RKO (cell line): ENCODE measurements at places on chromosomes 2 and 18.

- DNase-seq: no peak
Measured at GRCh38 chr18:11983592-11983991, 2.3 kb downstream of the IMPA2 start.

GRCh38 chr2:106638580-106638979 is 151.4 kb downstream of the CD8B2 start:
- DNase-seq: no peak

DNA sequence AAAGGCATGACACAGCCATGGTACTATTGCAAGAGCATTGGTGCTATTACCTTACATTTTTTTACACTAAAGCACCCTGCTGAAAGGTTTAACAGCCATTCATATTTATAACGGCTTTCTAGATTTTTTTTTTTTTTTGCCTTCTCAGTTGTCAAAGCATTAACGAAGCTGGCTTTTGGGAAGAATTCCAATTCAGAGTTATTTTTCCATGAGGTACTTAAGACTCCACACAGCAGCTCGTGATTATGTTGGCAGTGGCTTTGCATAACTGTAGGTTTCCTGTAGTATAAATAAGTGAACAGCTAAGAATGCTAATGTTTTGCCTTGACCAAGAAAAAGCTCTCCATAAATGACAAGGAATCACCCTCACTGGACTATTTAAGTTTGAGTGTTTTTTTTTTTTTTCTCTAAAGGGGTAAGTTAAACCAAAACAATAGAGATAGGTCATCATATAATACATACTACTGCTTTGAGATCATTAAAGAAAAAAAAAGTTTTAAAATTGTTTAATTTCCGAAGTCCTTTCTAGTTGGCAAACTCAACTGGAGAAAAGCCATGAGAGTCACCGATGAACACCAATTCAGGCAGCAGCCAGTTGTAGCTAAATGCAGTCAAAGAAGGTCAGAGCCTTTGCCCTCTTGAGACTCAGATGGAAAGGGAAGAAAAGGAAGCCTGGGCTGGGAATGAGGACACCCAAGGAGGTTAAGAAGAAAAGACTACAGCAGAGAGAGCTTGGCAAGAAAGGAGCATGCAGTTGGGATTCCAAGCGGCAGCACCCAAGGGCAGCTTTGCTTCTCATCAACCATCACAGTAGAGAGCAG is 187.4 kb upstream of the NCKAP5 start:
- DNase-seq: no peak

GRCh38 chr18:35868915-35869314 is 103.6 kb upstream of the RMP24 start:
- no peak for DNase-seq

DNA sequence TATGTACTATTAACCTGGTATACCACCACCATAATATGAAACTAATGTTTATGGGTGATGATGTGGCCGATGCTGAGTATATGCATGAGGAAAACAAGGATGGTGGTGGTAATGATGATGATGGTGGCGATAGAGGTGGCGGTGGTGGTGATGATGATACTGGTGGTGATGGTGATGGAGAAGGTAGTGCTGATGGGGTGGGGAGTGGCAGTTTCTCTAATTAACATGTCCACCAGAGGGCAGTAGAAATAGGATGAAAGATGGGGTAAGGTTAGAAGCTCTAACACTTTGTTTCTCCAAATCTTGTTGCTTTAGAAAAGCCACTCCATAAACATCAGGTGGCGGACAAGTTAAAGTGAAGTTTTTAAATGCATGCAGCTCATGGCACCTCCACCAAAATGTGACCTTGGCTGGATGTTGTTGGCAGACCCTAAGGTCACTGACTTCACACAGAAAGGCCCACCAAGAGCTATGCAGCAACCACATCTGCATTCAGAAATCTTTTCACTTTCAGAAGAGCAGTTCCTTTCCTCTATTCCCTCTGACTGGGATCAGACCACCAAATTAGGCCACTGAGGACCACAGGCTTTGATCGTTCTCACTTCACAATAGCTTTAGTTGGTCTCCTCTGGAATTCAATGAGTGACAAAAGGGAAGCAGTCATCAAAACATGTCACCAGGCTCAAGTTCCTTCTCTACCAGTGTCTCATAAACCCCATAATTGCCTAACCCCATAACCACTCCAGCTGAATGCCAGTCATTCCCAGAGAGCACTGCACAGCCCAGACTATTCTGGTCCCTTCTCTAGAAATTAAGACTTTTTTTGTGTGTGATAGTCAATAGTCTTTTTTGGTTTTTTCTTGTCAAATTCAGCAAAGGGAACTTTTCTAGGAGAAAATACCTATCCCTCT is 7.5 kb upstream of the BCL11A start:
- DNase-seq: peak; percentile 34

GRCh38 chr2:59947917-59948541 is 605.4 kb downstream of the BCL11A start:
- no peak for DNase-seq

GRCh38 chr2:30691948-30692828 is 115.1 kb downstream of the CAPN13 start:
- DNase-seq: peak; percentile 8

DNA sequence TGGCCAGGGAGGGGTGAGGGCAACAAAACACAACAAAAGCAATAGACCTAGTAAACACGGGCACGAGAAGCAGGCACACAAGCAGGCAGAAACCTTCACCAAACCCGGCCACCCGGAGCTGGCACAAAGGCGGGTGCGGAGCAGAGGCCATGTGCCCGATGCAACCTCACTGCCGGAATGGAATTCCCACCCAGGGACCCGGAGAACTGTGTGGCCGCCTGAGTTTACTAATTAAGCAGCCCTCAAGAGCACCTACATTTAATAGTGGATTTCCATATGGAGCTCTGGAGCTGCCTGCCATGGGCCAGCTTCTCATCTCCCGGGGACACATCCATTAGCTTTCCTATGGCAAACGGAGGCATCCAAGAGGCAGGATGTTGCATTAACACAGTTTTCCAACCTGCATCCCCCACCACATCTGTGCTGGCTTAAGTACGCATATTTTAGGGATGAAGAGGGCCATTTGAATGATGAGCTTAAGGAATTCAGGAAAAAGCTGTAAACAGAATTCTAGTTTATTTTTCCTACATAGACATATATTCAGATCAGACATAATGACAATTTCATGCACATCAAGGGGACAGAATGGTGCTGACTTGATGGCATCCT is 104.5 kb upstream of the SMIM21 start:
- DNase-seq: no peak

DNA sequence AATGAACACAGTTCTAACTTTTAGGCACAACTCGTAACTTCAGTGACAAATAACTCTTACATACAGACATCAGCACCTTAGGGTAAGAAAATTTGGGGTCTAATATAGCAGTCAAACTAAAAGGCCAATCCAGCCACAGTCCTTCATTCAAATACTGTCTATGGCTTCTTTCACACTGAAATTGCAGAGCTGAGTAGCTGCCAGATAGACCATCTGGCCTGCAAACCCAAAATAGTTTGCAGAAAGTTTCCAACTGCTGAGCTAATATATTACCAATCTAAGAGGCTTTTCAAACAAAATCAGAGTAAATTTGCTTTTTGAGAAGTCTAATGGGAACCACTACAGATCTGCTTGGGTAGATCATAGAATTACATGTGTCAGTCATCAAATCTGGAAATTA is 183.4 kb downstream of the GALR1 start:
- no peak for DNase-seq

GRCh38 chr2:55116598-55116964 is 66.3 kb upstream of the RTN4 start:
- DNase-seq: no peak

- no peak for DNase-seq
Measured at GRCh38 chr2:50770299-50770698, 261.6 kb downstream of the NRXN1 start.

DNA sequence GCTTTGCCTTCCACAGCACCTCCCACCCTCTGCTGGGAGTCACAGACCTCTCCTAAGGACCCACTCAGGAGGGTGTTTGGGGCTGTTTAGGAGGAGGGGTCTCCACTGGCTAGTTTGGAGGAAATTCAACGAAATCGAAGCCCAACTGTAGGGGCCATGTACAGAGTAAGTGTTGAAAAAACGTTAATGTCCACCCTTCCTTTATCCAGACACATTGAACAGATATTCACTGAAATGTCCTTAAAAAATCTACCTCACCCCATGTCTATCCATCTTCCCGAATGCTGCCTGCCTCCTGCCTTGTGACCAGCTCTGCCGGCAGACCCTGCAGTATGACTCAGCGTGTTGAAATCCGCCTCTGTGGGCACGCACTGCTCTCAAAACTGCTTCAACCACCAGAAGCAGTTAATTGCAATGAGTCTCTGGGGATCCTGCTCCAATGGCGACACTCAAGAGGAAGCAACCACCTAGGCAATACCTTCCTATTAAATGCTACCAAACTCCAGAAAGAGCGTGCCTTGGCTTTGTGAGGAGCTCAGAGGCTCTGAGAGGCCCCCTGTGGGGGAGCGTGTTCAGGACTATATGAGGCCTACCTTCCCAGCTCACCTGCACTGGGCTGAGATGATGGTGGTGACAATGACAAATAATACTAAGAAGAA is 61.4 kb upstream of the RTN4 start:
- DNase-seq: no peak

GRCh38 chr2:229646186-229646723 is 68.1 kb downstream of the DNER start:
- no peak for DNase-seq

DNA sequence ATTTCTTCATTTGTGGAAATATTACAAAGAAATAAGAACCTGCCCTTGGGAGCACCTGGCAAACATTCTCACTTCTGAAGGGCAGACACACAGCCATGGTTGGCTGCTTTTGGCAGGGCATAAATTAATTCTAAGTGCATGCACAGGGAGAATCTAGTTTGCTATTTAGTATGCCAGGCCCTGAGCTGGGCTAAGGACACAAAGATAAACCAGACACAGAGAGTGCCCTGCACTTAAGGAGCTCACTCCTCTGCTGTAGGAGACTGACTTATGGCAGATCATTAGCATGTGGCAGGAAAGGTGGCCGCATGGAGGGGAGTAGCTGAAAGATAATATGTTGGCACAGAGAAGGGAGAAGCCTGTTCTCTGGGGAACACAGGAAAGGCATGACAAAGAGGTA is 367.0 kb downstream of the LPIN1 start:
- no peak for DNase-seq

- no peak for DNase-seq
Measured at GRCh38 chr2:223649554-223650533, 47.7 kb upstream of the SCG2 start.

GRCh38 chr2:175929850-175930249 is 72.2 kb downstream of the LNPK start:
- DNase-seq: no peak

GRCh38 chr2:112095681-112096080 is 40.6 kb downstream of the TMEM87B start:
- DNase-seq: no peak

GRCh38 chr2:8628866-8629209 is 53.0 kb upstream of the ID2 start:
- no peak for DNase-seq

DNA sequence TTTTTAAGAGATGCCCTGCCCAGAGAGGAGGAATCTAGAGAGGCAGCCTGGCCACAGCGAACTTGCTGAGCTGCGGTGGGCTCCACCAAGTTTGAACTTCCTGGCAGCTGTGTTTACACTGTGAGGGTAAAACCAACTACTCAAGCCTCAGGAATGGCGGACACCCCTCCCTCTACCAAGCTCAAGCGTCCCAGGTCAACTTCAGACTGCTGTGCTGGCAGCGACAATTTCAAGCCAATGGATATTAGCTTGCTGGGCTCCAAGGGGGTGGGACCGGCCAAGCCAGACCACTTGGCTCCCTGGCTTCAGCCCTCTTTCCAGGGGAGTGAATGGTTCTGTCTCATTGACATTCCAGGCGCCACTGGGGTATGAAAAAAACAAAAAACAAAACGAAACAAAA is 289.4 kb downstream of the KCNS3 start:
- no peak for DNase-seq

DNA sequence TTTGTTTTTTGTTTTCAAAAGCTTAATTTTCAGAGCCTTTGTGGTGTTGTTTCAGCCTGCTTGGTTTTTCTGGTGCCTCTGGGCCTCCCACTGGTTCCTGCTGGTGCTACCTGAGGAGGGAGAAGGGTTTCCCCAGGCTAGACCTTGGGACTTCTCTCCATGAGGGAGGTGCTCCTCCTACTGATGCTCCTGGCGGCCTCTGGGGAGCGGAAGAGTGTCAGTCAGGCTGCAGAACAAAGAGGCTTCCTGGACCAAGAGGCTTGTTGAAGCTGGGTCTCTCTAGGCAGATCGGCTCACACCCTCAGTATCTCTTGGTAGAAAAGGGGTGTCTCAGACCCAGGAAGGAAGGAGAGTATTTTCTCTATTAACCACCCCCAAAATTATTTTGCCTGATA is 32.2 kb downstream of the RFX8 start:
- no peak for DNase-seq

- DNase-seq: no peak
Measured at GRCh38 chr18:41266616-41267015, 688.4 kb upstream of the PIK3C3 start.
